ENCODE measurements at places on chromosomes 4 and X. TPM values are rescaled to one million over a fixed set of nuclear protein-coding genes. Genes with fewer than 3 reads are reported as not detected.
A peak's percentile ranks its signal among the peaks of the same experiment; 100 is the strongest.

- H3K27me3 ChIP-seq, result no peaks in the 10 kb centered on the region
- no peak overlapping the region for H3K4me3 ChIP-seq
- DNase-seq, result no peak
- no peaks in the 10 kb centered on the region for H3K36me3 ChIP-seq
Observed at GRCh38 chr4:83113429-83113786, 1.1 kb downstream of the PLAC8 start.

DNA sequence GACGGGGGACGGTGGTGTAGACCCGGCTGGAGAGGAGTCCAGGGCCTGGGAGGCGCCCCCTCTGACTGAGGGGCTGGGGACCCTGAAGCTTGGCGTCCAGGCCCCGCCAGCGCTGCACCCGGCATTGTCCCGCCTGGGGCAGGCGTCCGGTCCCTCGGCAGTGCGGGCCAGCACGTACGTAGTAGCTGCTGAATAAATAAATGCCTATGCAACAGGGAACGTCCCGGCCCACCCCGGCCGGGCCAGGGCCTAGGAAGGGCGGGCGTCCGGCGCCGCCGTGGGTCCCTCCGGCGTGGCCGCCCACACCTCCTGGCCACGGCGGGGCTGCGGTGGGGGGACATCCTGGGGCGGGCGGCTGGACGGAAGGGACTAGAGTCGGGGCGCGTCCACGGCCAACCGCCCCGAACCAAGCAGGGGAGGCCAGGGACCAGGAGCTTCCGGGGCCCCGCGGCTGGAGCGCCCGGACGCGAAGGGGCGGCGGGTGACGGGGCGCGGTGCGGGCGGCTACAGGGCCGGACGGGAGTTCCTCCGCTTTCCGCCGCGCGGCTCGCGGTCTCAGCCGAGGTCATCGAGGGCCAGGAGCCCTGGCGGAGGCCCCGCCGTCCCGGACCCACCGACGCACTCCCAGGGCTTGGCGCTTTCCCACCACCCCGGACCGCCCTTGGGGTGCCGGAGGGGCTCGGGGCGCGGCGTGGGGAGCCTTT lies 886 bp upstream of the WWC2 start:
- H3K4me3 ChIP-seq, result peak overlapping the region; percentile 70
- H3K36me3 ChIP-seq, result no peaks in the 10 kb centered on the region
- H3K4me1 ChIP-seq, result peaks cover 24% of the 10 kb centered on the region
- peak overlapping the region; percentile 96 for H3K27ac ChIP-seq

DNA sequence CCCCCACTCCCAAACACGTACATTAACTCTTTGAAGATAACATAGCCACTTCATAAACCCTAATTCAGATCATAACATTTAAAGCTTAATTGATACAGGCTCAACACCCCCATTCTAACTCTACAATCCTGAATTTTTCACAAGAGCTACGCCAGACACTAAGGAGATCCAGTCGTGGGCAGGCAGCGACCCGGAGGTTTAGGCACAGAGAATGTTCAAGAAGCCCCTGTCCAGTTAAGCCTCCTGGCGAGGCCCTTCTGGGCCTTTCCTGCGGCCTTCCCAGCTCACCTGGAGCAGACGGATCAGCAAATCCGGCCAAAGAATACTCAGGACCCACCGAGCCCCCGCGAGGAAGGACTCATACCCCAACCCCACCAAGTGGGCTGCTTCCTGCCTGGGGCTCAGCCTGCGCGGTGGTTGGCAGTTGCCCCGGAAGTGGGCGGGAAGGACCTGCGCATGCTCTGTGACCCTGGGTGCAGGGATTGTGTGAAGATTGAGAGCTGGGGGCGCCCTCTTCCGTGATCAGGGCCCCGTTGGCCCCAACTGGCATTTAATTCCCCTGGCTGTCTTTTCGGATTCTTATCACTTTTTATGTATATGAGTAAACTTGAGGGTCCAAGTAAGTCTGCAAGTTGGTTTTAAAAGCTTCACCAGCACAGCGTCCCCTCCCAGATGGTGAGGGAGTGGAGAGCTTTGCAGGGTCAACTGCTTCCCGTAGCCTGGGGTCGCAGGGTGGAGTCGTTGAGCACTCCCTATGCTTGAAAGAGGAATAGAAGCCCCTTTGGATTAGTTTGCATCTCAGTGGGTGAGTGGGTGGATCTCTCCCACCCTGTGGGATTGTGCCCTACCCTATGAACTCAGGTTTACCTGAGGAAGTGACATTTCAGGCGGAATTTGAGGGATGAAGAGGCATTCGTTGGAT lies at the start of gene TRIM61:
Gene TRIM61 (minus strand): TSS at position 415 of the 922 bp plus-strand sequence. CDS start 7,655 bp downstream, outside the sequence.
- no peaks in the 10 kb centered on the region for H3K36me3 ChIP-seq
- no peak within 1 kb of the TSS for H3K27ac ChIP-seq
- no peaks in the 10 kb centered on the region for H3K4me1 ChIP-seq
- H3K4me3 ChIP-seq, result no peak within 1 kb of the TSS
- peak; percentile 9 for DNase-seq

DNA sequence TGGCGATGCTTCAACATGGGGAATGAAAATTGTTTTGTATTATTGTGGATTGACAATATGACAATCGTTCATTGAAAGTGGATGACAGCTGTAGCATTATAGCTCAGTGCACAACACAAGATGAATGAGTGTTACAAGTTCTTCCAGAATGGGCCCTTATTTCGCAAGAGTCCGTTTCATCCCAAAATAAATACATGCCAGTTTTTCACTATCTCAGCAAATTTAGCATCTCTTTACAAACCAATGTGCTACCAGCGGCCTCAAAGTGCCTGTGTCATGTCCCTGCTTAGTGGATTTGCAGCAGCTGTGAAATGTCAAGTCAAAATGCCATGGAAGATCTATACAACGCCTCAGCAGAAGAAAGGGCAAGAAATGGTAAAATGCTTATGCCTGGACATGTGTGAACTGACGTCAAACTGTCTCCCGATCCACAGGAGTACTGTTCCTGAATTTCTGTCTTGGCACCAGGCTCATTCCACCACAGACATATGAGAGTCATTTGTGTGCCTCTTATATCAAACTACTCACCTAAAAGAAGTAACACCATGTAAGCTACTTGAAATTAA lies 109.6 kb downstream of the MAML3 start:
- no peak overlapping the region for H3K4me3 ChIP-seq
- peaks cover 12% of the 10 kb centered on the region for H3K4me1 ChIP-seq
- H3K27me3 ChIP-seq, result no peaks in the 10 kb centered on the region
- H3K27ac ChIP-seq, result no peak overlapping the region
- no peak for DNase-seq

DNA sequence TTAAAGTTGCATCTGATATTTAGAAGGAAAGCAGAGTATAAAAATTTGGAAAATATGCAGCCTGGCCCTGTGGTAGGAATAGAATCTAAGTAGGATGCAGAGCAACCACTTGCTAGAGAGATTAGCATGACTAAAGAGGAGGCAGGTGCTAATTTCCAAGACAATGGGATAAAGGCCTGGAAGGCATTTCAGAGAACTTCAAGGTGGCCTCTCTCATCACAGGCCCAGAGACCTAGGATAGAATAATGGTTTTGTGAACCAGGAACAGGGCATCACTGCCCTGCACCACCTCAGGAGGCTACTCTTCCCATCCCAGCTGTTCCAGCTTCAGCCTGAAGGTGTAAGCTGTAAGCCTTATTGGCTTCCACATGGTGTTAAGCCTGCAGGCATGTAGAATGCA lies 621.7 kb upstream of the HS3ST1 start:
- no peaks in the 10 kb centered on the region for H3K4me1 ChIP-seq
- no peaks in the 10 kb centered on the region for H3K36me3 ChIP-seq
- no peak for DNase-seq
- no peaks in the 10 kb centered on the region for H3K27me3 ChIP-seq
- H3K27ac ChIP-seq, result no peak overlapping the region
- no peak overlapping the region for H3K4me3 ChIP-seq

DNA sequence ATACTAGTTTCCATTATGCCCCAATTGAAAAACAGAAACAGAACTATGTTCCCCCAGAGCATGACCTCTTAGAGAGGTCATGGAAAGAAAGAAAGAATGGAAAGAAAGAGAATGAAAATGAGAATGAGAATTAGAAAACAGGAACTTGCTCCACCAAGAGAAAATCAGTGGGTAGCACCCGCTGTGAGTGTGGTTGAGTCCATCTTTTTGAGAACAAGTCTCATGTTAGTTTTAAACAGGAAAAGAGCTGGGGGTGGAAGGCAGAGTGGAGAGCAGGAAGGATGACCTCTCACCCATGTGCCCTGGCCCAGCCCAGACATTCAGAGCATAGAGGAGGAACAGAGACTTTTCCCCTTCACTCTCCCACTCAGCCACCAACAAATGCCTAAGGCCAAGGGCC lies 4.9 kb downstream of the GSX2 start:
- no peak overlapping the region for H3K4me3 ChIP-seq
- no peak for DNase-seq
- H3K27me3 ChIP-seq, result no peaks in the 10 kb centered on the region
- no peak overlapping the region for H3K27ac ChIP-seq
- peaks cover 25% of the 10 kb centered on the region for H3K4me1 ChIP-seq
- no peaks in the 10 kb centered on the region for H3K36me3 ChIP-seq

The ZNF827 gene
- 13.8 TPM for total RNA-seq

The HGFAC gene
- not detected for total RNA-seq

The RAP2C gene
- 7.9 TPM for total RNA-seq

DNA sequence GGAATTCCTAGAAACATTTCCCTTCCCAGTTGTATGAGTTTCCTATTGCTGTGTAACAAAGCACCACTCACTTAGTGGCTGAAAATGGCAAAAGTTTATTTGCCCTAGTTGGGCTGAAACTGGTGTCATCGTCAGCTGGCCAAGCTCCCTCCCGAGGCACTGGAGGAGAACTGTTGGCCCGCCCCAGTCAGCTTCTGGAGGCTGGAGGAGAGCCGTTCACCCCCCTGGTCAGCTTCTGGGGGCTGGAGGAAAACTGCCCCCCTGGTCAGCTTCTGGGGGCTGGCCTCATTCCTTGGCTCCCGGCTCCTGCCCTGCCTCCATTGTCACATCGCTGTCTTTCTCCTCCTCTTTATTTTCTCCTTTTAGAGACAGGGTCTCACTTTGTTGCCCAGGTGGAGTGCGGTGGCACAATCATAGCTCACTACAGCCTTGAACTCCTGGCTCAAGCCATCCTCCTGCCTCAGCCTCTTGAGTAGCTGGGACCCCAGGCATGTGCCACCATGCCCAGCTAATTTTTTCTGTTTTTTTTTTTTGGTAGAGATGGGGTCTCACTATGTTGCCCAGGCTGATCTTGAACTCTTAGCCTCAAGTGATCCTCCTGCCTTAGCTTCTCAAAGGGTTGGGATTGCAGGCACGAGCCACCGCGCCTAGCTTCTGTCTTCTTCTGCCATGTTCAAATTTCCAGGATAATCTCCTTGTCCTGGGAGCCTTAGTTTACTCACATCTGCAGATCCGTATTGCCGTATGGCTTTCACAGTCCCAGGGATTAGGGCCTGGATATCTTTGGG lies 3.2 kb downstream of the RGS12 start:
- H3K27ac ChIP-seq, result no peak overlapping the region
- H3K4me3 ChIP-seq, result no peak overlapping the region
- DNase-seq, result peak; percentile 3
- H3K27me3 ChIP-seq, result no peaks in the 10 kb centered on the region
- peaks cover 17% of the 10 kb centered on the region for H3K4me1 ChIP-seq

GRCh38 chr4:49063670-49064069 lies 77.6 kb downstream of the CWH43 start:
- H3K4me1 ChIP-seq, result no peaks in the 10 kb centered on the region
- H3K27me3 ChIP-seq, result no peaks in the 10 kb centered on the region
- H3K36me3 ChIP-seq, result no peaks in the 10 kb centered on the region
- no peak overlapping the region for H3K27ac ChIP-seq

DNA sequence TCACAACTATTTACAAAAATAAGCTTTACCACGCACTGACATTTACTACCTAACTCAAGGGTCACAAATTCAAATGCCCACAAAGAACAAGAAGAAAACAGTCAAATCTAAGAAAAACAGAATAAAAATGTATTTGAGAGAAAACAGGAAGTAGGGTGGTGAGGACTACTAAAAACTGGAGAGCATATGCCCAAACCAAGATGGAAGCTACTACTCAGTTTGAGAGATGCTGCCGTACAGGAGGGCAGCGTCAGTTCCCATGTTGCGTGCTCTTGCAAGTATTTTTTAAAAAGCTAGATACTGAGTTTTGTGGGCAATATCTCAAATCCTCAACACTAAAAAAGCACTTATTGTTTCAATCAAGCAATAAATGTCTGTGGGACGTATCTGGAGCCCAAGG lies 16.2 kb downstream of the HNRNPD start:
- no peak overlapping the region for H3K27ac ChIP-seq
- H3K4me1 ChIP-seq, result peaks cover 39% of the 10 kb centered on the region
- H3K27me3 ChIP-seq, result no peaks in the 10 kb centered on the region
- no peak overlapping the region for H3K4me3 ChIP-seq
- no peak for DNase-seq
- H3K36me3 ChIP-seq, result no peaks in the 10 kb centered on the region

- H3K4me1 ChIP-seq, result no peaks in the 10 kb centered on the region
- no peaks in the 10 kb centered on the region for H3K27me3 ChIP-seq
- no peak overlapping the region for H3K4me3 ChIP-seq
Observed at GRCh38 chrX:18574591-18574990, 97.3 kb downstream of the RS1 start.

- H3K4me3 ChIP-seq, result no peak overlapping the region
- no peak overlapping the region for H3K27ac ChIP-seq
- no peaks in the 10 kb centered on the region for H3K27me3 ChIP-seq
- DNase-seq, result no peak
- H3K4me1 ChIP-seq, result no peaks in the 10 kb centered on the region
- H3K36me3 ChIP-seq, result no peaks in the 10 kb centered on the region
Observed at GRCh38 chr4:26729027-26729426, 131.6 kb upstream of the STIM2 start.

The TMEM31 gene
- not detected for total RNA-seq

- H3K27ac ChIP-seq, result no peak overlapping the region
- no peak for DNase-seq
Observed at GRCh38 chr4:2744576-2745270, 11.4 kb downstream of the TNIP2 start.

DNA sequence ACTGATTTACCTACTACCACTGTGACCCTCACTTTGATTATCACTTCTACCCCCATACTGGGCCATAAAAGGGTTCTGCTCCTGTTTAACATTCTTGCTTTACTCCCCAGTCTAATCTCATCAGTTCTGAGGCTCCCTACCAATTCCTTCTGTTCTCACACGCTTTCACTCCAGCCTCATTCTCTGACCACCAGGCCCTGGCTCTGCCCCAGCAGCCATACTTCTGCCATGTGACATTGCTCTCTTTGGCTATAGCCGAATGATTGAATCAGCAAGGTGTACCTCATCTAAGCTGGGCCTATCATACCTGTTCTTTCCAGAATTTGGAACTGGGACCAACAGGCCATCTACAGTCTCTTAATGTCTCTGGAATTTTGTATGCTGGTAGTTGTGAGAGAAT lies 14.4 kb upstream of the ELF2 start:
- no peaks in the 10 kb centered on the region for H3K36me3 ChIP-seq
- H3K27ac ChIP-seq, result no peak overlapping the region
- H3K4me3 ChIP-seq, result no peak overlapping the region
- no peaks in the 10 kb centered on the region for H3K4me1 ChIP-seq

- DNase-seq, result no peak
- no peaks in the 10 kb centered on the region for H3K36me3 ChIP-seq
- no peak overlapping the region for H3K27ac ChIP-seq
Observed at GRCh38 chrX:41982953-41983352, 59.6 kb upstream of the CASK start.

GRCh38 chr4:69910016-69910782 lies 20.7 kb upstream of the CSN1S1 start:
- no peak for DNase-seq
- H3K27me3 ChIP-seq, result no peaks in the 10 kb centered on the region
- H3K4me3 ChIP-seq, result no peak overlapping the region
- H3K4me1 ChIP-seq, result no peaks in the 10 kb centered on the region

Data from body of pancreas (tissue), 4 donors.